MV-4-11 (cell line): ENCODE measurements at places on chromosomes 13 and 19.

GRCh38 chr13:102817907-102818306 is 19.0 kb downstream of the BIVM start:
- no peak for DNase-seq

- DNase-seq, result peak; percentile 59
These were observed 31.4 kb downstream of the PHF11 start for GRCh38 chr13:49527123-49527522.

DNA sequence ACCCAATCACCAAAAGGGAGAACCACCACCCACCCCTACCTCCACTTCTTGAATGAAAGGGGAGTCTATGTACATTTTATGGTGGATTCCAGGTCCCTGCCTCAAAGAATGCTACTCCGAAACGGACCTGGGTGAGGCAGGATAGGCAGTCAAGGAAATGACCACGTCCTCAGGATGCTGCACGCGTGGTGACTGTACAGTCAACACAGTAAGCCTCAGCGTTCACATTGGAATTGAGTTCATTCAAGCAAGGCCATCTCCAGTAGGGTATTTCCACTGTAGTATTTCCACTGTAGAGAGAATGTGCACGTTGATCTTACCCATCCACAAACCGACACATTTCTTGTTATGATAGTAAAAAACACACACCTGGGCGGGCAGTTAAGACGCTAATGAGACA is 16.9 kb downstream of the ZSCAN5C start:
- no peak for DNase-seq

DNA sequence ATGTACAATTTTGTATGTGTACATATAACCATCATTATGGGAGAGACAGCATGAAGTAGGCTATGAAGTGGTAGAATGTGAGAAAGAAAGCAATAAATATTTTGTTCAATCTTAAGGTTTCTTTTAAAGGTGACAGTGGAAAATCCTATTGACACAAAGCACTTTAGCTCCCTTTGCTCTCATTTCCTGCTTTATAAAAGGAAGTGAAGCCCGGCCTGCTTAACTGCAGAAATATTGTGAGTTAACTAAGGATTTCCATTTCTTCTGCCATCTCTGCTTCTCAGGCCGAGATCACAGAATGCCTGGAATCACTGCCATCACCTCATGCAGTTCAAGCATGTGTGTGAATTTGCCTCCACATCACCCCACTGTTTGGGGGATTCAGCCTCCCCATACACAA is 83.5 kb downstream of the FRY start:
- peak; percentile 89 for DNase-seq

DNA sequence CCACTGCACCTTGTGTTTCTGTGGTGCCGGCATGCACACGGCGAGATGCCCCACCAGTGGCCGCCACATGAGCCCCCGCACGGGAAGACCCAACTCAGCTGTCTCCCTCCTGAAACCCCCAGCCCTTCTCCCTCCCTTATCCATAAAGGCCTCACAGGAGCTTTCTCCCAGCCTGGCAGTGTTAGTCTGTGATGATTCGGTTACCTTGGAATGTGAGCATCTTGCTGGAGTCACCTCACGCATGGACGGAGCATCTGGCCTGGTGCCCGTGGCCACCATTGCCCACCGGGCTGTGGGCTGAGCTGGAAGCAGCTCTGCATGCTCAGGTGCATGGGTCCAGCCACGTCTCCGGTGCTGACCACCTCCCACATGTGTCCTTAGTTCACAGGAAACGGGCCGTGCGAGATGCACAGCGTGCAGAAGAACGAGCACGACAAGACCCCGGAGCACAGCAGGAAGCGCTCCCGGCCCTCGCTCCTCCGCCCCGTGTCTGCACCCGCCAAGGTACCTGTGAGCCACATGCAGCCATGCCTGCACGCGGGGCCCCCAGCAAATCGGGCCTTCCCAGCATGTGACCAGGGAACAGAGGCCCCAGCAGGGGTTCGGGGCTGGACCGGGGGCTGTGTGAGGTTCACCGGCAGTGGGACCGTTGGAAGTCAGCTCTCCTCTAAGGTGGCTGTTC is 22.0 kb downstream of the SIN3B start:
- DNase-seq, result no peak

GRCh38 chr13:48633700-48634099 is 20.0 kb upstream of the CYSLTR2 start:
- no peak for DNase-seq

- DNase-seq, result no peak
These were observed 55.5 kb downstream of the CYSLTR2 start for GRCh38 chr13:48709213-48709612.

DNA sequence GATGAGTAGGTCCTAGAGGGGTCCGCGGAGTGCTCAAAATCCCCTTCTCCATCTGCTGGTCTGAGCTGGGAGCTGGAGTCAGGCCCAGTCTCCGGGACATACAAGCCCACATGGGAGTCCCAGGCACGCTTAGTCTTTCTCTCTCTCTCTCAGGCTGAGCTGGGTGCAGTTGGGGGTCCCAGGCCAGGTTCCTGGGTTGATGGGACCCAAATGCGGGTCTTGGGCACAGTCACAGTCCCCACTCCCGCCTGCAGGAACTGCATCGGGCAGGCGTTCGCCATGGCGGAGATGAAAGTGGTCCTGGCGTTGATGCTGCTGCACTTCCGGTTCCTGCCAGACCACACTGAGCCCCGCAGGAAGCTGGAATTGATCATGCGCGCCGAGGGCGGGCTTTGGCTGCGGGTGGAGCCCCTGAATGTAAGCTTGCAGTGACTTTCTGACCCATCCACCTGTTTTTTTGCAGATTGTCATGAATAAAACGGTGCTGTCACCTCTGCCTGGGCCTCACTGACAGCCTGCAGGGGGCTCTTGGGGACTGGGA is 23.8 kb downstream of the CYP4F12 start:
- DNase-seq, result no peak
